ENCODE measurements at places on chromosomes 2 and 18.

GRCh38 chr2:83531206-83531826 lies 927.8 kb downstream of the SUCLG1 start:
- DNase-seq: no peak

- DNase-seq: no peak
These were observed 35.8 kb downstream of the SKOR2 start for GRCh38 chr18:47215554-47216138.

- no peak for DNase-seq
These were observed 309.1 kb downstream of the MYCN start for GRCh38 chr2:16249246-16250055.

- peak; percentile 59 for DNase-seq
These were observed 127.2 kb upstream of the EML6 start for GRCh38 chr2:54595999-54596902.

- DNase-seq: no peak
These were observed 105.4 kb upstream of the DSEL start for GRCh38 chr18:67621906-67622305.

GRCh38 chr18:52394602-52395001 lies 54.6 kb downstream of the DCC start:
- DNase-seq: no peak

Data from ovary (tissue), 10 donors.